GM10248 (cell line): ENCODE measurements at places on chromosomes 5 and 9.

GRCh38 chr5:107499237-107499636, 171.5 kb downstream of the EFNA5 start:
- DNase-seq, result no peak

GRCh38 chr5:74655716-74656115, 15.2 kb upstream of the ENC1 start:
- DNase-seq, result no peak

DNA sequence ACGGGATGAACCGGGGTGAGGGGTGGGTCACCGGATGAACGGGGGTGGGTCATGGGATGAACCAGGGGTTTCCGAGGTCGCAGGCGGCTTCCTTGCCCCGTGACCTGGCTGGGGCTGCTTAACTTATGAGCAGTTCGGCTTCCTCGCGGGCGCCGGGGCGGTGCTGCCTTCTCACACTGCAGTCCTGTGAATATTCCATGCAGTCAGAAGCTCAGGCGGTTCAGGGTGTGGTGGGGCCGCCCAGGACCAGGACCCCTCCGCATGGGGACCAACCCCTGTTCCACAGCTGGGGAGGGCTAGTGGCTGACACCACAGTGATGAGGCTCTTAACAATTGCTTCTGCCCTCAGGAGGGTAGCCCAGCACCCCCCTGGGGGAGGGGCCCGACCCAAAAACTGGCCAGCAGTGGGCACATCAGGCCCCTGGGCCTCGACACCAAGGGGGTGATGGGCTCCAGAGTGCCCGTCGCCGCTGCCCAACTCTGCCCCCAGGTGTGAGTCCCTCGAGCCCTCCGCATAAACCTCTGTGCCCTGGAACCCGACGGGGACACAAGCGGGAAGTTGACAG, 30.9 kb upstream of the SLC9A3 start:
- no peak for DNase-seq

DNA sequence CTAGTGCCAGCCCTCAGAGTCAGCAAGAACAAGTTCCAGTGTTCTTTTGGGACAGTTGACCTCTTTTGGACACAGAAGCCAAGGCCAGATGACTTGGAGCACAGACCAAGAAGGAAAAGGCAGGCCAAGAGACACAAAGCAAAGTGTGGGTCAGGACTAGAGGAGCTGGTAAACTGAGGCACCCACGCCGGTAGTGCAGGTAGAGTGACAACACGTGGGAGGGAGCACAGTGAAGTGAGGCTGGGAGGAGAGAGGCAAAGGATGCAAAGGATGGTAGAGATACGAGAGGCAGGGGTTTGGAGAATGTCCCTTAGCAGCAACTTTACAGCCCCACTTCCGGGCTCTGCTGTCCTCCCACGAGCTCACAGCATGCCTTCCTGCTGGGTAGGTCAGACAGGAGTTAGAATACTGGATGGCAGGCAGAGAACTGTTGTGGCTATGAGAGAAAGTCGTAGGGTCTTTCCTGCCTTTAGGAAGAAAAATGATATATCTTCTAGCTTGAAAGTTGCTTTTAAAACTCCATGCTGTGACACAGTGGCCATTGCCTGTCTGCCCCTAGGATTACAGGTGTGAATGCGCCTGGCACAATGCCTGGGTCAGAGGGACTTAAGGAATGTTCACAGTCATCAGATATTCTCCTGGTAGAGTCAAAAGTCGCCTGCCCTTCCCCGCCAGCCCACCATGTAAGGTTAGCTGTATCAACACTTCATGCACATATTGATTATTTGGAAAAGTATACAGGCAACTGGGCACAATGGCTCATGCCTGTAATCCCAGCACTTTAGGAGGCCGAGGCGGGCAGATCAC, 97.9 kb downstream of the PDE8B start:
- DNase-seq, result no peak

GRCh38 chr5:122081541-122081940, 3.5 kb upstream of the LOX start:
- DNase-seq, result no peak

DNA sequence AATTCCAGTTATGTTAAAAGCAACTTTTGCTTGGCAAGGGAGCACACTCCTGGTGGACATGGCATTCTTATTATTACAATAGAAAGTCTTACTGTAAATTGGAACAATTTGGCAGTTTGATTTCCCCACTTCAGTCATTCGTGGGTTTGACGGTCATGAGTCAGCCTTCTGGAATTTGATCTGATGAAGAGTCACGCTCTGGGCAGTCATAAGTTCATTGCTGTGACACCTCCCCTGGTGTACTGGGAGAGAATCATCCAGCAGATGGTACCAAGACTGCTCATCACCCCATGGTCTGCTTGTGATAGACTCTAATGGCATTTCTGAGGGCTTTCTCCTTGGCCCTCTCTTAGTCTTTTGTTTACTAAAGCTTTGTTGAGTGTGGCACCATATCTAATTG, 53.8 kb downstream of the GLRA1 start:
- no peak for DNase-seq

DNA sequence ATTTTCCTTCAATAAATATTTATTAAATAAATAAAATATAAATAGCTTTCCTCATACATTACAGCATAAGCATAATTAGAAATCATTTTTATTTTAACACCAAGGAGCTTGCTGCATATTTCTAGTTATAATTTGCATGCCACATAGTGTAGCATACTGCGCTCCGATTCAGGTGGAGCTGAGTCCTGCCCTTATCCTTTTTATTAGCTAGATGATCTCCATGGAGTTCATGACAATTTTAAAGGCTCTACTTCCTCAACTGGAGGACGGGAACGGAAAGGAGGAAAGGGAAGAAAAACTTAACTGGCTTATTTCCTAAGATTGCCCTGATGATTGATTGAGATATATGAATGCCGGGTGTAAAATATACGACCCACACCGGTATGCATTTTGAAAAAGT, 385.2 kb downstream of the PLK2 start:
- DNase-seq, result no peak

- peak; percentile 25 for DNase-seq
Measured at GRCh38 chr9:122219856-122220672, 8.7 kb downstream of the LHX6 start.

DNA sequence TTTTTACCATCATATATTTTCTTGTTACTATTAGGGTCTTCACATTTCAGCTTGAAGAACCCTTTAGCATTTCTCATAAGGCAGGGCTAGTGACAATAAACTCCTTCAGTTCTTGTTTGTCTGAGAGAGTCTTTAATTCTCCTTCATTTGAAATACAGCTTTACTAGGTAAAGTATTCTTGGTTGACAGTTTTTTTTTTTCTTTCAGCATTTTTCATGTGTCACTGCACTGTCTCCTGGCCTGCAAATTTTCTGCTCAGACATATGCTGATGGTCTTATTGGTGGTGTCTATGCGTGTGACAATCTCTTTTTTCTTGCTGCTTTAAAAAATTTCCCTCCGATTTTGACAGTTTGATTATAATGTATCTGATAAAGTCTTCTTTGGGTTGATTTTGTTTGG, 399.9 kb downstream of the SH3GL2 start:
- no peak for DNase-seq

DNA sequence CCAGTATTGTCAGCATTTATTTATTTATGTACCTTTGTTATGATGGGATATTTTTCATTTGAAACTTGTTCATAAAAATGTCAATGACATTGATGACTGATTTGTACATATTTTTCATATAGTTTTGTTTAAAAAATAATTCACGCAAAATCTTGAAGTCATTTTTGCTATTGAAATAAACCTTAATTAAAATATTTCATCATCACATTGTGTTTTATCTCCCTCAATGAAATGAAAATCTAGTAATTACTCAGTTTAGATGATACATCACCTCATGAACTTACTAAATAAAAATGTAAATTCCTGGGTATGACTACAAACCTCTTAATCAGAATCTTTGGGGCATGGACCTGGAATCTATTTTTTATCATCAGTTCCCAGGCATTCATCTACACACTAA, 89.6 kb downstream of the OSMR start:
- DNase-seq, result no peak

GRCh38 chr5:106288979-106289378, 1381.8 kb downstream of the EFNA5 start:
- no peak for DNase-seq

GRCh38 chr5:180637962-180638680, 11.3 kb downstream of the FLT4 start:
- DNase-seq, result no peak

GRCh38 chr5:39102684-39103155, 28.5 kb upstream of the RICTOR start:
- DNase-seq, result no peak

DNA sequence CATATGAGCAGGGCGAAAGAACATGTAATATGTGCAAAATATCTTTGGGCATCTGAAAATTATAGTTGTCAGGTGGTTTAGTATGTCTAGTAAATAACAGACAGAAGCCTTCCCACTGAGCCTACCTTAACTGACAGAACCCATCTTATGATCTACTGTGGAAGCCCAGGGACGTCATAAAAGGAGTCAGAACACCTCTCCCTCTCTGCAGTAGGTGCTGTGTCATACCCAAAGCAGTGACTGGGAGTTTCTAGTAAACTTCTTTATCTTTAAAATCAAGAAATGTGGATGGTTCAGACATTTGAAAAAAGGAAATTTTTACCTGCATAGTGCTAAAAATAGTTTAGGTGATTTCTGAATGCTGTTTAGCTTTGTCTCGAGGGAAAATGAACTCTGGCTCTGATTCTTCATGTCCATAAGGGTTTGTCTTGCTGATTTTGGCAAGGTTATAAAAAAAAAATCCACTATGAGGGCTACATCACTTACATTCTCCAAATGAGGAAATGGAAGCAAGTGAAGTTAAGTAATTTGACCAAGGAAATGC, 104.0 kb downstream of the NUDT12 start:
- no peak for DNase-seq

GRCh38 chr5:52878656-52879055, 90.9 kb downstream of the ITGA1 start:
- DNase-seq, result no peak

- no peak for DNase-seq
Measured at GRCh38 chr5:74517700-74518099, 122.8 kb downstream of the ENC1 start.

- no peak for DNase-seq
Measured at GRCh38 chr5:101206534-101206933, 303.5 kb upstream of the ST8SIA4 start.

DNA sequence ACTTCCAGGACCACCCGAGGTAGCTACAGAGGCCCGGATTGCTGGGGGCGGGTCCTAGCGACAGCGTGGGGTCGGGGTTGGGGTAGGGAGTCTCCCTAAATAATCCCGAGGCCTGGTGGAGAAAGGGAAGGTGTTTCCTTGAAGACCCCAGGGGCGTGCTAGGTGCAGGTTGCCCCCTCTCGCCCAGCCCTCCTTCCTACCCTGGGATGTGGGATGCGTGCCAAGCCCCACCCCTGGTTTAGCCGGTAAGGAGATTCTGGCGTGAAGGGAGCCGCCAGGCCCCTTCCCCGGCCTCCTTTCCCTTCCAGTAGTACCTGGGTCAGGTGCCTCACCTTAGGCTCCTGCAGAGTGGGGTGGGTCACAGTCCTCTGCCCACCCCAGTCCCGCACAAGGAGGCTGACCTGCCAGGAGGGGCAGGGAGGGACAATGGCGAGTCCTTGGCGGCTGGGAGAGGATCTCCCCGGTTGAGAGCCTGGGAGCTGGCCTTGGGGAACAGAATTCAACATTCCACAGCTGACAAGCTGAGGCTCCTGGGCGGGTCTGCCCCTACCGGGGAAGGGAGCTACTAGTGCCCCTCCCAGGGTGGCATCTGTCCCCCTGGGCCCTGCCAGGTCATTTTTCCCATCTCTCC, 674 bp downstream of the TSPAN17 start:
- DNase-seq, result no peak

- DNase-seq, result no peak
Measured at GRCh38 chr5:3372289-3372688, 223.3 kb upstream of the IRX1 start.

DNA sequence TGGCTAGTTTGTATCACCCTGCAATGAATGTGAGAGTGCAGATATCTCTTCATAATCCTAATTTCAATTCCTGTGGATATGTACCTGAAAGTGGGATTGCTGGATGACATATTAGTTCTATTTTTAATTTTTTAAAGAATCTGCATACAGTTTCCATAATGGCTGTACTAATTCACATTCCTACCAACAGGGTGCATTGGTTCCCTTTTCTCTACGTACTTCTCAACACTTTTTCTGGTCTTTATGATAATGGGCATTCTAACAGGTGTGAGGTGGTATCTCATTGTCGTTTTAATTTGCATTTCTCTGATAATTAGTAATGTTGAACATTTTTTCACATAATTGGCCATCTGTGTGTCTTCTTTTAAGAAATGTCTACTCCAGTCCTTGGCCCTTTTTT, 927.5 kb downstream of the DTWD2 start:
- no peak for DNase-seq

GRCh38 chr5:148910216-148910615, 83.8 kb downstream of the ADRB2 start:
- DNase-seq, result no peak

DNA sequence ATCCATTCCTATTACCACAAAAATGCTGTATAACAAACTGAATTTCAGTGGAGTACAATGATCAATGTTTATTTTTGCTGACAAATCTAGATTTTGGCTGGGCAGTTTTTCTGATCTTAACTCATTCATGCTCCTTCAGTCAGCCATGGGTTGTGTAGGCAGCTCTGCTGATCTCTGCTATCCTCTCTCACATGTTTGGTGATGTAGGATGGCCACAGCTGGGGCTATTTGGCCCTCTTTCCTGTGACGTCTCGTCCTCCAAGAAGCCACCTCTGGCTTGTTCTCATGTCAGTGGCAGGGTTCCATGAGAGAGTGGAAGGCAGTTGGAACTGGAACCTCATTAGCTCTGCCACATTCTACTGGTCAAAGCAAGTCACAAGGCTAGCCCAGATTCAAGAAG, 8.9 kb downstream of the NLN start:
- DNase-seq, result no peak

DNA sequence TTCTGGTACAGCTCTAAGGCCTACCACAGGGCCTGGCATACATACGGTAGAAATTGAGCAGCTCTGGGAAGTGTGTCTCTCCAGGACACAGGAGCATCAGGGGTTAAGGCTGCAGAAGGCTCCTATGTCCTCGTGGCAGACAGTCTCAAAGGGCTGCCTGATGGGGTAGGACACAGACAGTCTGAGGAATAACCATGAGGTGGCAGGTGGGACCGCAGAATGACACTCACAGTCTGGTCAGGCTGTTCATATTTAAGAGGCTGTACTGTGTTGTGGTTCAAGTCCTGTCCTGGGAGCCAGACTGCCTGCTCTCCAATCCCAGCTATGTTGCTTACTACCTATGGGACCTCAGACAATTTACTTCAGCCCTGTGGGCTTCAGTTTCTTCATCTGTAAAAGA, 217.1 kb downstream of the TRIM32 start:
- DNase-seq, result no peak

- peak; percentile 67 for DNase-seq
Measured at GRCh38 chr9:36855448-36856315, 178.4 kb downstream of the PAX5 start.

DNA sequence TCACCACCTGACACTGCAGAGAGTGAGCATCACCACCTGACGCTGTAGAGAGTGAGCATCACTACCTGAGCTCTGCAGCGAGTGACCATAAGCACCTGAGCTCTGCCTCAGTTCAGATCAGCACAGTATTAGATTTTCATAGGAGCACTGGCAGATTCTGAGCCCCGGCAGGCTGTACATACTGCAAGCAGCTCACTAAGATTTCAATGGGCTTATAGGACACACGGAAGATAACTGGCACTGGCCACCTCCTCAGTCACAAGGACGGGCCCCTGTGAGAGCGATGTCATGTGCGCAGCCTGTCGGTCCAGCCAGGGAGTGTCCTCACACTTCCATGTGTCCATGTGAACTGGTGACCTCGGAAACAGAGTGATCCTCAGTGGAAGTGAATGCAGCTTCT, 153.5 kb upstream of the IRX2 start:
- DNase-seq, result no peak
